ENCODE measurements at places on chromosomes 13 and 19. TPM values are rescaled to one million over a fixed set of nuclear protein-coding genes. Genes with fewer than 3 reads are reported as not detected.

PRR22 gene
- total RNA-seq: 2.0 TPM

GRCh38 chr13:48749144-48749543 lies 95.4 kb downstream of the CYSLTR2 start:
- H3K27ac ChIP-seq: peak overlapping the region; percentile 33
- H3K4me1 ChIP-seq: peaks cover 14% of the 10 kb centered on the region
- no peak overlapping the region for H3K4me3 ChIP-seq
- no peaks in the 10 kb centered on the region for H3K27me3 ChIP-seq

DNA sequence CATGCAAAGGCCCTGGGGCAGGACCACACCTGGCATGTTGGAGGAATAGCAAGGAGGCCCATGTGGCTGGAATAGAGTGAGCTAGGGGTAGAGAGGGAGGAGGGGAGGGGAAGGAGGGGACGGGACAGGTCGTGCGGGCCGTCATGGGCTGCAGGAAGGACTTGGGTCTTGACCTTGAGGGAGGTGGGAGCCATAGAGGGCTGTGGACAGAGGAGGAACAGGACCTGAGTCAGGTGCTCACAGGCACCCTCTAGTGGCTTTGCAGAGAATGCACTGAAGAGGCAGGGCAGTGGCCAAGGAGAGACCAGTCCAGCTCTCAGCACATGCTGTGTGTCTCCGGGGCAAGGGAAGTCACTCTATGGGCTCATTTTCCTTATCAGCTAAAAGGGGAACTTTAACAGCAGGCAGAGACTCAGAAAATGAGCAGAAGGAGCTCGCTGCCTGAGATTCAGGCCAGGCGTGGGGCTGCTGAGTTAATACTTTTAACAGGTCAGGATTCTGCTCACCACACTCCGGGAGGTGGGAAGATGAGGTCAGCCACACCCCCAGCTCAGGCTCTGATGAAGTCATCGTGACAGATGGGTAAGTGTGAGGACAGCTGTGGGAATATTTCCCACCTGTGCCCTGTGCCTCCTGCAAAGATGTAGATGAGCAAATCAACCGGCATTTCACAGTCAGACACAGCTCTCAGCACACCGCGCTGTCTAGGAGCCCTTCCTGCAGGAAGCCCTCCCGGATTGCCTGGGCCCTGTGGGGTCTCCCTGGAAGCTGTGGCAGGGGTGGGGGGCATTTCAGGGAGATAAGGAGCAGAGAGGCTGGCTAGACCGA lies 6.0 kb upstream of the TNFAIP8L1 start:
- no peak overlapping the region for H3K4me3 ChIP-seq
- no peaks in the 10 kb centered on the region for H3K36me3 ChIP-seq
- no peak overlapping the region for H3K27ac ChIP-seq
- peak; percentile 49 for DNase-seq
- no peaks in the 10 kb centered on the region for H3K27me3 ChIP-seq
- H3K4me1 ChIP-seq: peaks cover 29% of the 10 kb centered on the region

GRCh38 chr13:40329781-40330485 lies 336.5 kb downstream of the FOXO1 start:
- no peak overlapping the region for H3K4me3 ChIP-seq
- H3K36me3 ChIP-seq: no peaks in the 10 kb centered on the region
- H3K4me1 ChIP-seq: no peaks in the 10 kb centered on the region
- H3K27me3 ChIP-seq: no peaks in the 10 kb centered on the region
- no peak overlapping the region for H3K27ac ChIP-seq

DNA sequence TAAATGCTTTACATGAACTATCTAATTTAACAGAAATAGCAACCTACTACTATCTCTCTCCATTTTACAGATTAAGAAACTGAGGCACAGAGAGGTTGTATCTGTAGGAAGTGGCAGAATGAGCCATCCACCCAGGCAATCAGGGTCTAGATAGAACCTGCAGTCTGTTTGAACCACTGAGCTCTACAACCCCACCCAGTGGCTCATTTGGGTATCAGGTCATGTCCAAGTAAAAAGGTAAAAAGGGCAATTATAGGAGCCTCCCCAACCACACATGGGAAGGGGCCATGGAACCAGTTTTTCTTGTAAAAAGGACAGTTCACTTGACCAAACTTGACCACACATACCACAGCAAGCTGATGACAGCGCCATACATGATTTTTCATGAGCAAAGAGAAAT lies 92.9 kb upstream of the SGCG start:
- H3K4me1 ChIP-seq: no peaks in the 10 kb centered on the region
- H3K27me3 ChIP-seq: no peaks in the 10 kb centered on the region
- H3K27ac ChIP-seq: no peak overlapping the region
- no peak for DNase-seq
- no peak overlapping the region for H3K4me3 ChIP-seq
- no peaks in the 10 kb centered on the region for H3K36me3 ChIP-seq

Data from SJSA1 (cell line).